ENCODE measurements at places on chromosomes 2 and 18. TPM values are rescaled to one million over a fixed set of nuclear protein-coding genes. Genes with fewer than 3 reads are reported as not detected.

DNA sequence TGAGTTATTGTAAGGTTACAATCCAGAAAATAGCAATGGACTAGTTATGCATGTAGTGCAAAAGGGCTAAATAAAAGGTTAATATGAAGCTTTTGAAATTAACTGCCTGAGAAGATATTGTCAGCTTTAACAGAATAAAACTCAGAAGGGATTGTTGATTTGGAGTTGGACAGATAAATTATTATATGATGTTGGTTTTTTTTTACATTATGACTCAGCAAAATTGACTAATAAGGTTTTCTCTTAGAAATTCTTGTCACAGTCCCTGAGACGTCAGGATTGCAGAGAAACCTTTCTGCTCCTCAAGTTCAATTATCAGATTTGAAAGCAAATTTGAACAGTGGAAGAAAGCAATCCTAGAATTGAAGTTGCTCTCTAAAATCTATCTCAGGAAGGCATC lies 946.9 kb downstream of the CBLN2 start:
- DNase-seq = no peak

DNA sequence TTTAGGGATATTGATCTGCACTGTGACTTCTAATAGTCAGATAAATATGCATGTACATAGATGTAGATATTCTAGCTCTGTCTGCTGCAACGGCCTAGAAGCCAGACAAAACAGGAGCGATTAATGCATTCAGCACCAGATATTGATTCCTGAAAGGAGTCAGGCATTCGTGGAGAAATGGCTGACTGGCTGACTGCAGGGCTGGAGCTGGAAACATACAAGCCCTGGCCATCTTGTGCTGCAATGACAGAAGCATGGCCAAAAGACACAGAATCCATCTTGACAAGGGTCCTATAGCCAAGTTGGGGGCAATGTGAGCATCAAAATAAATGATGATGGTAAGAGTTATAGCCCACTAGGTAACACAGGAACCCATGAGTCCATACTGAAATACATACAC lies 231.5 kb upstream of the KLHL29 start:
- DNase-seq = no peak

DNA sequence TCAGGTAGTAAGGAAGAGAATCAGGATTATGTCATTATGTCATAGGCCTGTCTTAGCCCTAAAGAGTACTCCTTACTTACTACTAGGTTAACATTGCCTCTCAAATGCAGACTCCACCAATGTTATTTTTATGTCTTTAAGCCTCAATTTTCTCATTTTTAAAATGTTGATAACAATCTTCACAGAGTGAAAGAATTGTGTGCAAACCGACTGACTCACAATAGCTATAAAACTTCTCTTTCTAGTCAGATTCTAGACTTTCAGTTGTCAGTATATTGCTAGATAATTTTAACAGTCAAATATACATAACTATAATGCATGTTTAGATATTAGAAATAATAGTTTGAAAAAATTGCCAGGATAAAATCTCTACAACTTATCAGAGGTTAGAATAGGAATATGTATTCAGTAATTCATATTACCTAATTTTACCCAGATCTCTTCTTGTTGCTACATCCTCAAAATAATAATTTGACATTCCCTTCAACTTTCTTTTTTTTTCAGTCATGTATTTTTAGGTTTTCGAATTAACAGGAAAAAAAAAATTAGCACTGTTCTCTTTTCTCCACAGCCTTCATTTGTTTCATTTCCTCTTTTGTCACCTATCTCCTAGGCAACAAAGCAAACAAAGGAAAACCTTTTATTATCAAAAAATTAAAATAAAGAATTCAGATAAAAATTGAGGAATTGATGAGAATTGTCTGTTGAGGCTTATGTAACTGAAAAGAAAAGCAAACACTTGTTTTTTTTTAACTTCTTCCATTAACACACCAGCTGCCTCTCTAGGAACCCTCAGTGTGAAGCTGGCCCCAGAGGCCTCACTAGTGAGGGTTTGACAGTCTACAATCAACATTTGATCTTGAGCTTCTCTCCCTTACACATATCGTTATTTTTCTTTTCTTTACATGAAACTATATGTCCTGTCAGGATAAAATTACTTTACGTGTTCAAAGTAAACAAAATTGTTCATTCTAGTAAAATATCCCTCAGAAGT lies 279.0 kb downstream of the CALCRL start:
- no peak for DNase-seq

DNA sequence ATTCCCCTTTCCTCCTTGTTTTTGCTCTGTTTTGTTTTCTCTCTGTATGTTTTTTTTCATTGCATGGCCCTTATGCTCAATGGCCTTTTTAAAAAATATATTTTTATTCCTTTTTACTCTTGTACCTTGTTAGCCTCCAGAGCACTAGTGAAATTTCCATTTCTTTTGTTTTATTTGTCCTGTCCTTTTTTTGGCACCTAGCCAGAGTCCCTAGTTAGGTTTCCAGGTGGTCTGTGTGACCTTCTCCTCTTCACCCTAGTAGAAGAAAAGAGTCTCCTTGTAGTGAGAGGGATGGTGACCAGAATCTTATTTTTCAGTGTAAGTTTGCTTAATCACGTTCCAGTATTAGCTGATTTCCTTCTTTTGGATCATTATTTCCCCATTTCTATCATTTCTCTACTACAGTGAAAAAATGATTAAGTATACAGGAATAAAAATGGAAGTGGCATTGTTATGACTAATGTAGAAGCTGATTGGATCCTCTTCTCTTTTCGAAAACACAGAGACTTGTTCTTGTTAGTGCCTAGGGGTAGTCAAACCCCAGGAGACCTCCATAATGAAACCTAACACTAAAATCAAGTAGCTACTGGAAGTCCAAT lies 65.9 kb downstream of the NBEAL1 start:
- no peak for DNase-seq

Gene PLGLB2
- 1.8 TPM for total RNA-seq

Gene SLC19A3
- 40.7 TPM for total RNA-seq
